ENCODE measurements at places on chromosomes 7 and 10.

- DNase-seq, result no peak
Measured at GRCh38 chr10:83142074-83142563, 997.2 kb upstream of the GHITM start.

DNA sequence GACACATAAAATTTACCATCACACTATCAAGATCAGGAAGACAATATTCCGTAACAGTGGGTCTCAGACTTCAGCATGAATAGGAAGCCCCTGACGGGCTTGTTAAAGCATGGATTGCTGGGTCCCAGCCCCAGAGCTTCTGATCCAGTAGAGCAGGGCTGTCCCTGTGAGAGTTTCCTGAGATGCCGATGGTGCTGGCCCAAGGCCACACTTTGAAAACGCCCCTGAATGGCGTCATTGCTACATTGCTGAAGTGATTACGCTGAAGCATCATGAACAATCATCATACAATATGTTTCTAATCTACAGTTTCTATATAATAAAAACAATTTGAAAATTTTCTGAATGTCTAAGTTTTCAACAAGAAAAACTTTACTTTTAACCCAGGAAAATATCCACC is 38.0 kb upstream of the TMEM72 start:
- no peak for DNase-seq

GRCh38 chr10:123995461-123996131 is 97.8 kb downstream of the CHST15 start:
- peak; percentile 60 for DNase-seq

DNA sequence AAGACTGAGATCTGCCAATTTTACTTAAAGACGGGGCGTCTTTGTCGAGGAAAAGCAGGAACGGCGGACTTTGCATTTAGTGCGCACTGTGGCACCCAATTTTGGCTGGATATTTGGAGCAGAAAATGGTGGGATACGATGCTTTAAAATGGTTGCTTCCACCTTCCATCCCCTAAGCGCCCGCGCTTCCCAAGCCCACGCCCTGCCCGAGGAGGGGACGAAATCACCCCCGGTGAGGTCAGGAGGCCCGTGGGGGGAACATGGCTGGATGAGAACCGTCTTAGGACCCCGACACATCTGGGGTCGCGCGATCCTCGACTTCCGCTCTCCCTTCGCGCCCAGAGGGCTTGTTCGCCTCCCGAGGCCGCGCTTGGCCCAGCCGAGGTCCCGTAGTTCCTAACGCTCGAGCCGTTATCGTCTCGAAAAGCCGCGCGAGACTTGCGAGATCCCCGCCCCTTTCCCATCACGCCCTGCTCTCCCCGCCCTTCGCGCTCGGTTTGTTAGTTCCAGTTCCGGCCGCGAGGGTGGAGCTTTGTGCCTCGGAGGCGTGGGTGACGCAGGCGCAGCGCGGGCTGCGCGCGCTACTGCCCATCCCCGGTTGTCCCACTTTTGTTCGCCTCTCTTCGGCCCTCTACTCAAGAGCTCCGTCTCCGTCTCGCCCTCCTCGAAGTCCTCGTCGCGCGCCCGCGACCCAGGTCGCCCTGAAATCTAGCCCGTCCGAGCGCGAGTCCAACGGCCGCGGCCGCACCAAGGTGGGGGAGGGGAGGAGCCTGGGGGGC is at the start of gene SRRT:
SRRT (plus strand) TSS at position 527 of the 779 bp plus-strand sequence. CDS start 488 bp downstream, outside the sequence.
- DNase-seq, result peak; percentile 97
